ENCODE measurements at places on chromosomes 13 and 19.

DNA sequence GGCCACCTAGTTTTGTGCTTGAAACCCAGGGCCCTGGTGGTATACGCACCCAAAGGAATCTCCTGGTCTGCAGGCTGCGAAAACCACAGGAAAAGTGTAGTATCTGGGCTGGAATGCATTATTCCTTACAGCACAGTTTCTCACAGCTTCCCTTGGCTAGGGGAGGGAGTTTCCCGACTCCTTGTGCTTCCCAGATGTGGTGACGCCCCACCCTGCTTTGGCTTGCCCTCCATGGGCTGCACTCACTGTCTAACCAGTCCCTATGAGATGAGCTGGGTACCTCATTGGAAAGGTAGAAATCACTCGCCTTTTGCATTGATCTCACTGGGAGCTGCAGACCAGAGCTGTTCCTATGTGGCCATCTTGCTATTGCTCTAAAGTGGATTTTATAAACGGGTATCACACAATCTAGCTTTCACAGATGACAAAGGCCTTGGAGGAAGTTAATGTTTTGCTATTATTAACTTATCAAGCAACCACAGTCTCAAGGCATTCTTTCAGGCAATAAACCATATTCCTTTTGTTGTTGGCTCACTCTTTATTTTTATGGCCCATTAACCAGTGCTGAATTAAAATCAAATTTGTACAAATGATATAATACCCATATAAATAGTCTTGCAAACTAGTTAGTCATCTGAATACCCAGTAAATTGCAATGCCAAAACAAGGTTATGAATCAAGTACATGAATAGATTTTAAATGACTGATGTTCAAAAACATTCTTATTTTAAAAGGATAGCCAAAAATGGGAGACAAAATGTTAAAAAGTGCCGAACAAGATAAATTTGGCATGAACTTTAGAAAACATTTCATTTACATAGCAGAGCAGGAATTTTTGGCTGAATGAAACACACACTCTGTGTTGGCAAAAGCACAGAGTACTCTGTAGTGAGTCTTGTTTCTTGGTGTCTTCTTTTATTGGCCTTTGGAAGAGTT is 475.4 kb upstream of the ARGLU1 start:
- DNase-seq, result no peak

GRCh38 chr19:47047763-47048405 is 540 bp downstream of the TMEM160 start:
- DNase-seq, result peak; percentile 60

- DNase-seq, result no peak
These were observed 1606.3 kb upstream of the MIR17HG start for GRCh38 chr13:89740994-89741685.

DNA sequence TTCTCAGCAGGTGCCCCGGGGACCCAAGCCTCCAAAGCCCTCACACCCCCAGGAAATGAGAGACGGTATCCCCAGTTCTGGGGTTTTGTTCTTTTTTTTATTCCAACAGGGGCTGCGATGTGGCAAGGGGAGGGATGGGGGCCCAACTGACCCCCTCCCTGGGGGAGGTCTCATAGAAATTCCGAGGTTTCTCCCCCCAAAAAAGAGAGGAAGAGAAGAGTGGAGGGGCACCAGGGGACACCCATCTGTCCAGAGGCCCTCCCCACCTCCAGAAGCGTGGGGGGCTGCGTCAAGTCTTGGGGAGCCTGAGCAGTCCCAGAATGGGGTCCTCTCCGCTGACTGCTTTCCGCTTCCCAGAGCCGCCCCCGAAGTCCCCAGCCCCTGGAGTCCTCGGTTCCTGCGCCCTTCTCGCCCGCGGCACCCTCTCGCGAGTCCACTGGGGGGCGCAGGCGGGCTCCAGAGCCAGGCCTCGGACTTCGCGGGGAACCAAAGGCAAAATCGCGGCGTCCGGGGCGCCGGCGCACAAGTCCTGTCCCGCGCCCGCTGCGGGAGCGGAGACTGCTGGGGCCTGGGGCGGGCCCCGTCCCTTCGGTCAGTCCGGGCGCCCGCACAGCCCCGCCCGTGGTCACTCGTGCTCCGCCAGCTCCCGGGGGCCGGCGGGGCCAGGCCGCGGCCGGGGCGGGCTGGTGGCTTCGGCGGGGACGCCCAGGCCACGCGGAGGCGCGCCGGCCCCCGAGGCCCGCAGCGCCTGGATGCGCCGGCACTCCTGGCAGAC is 4.4 kb upstream of the ATP1A3 start:
- DNase-seq, result no peak

- no peak for DNase-seq
These were observed 780.2 kb upstream of the SLITRK1 start for GRCh38 chr13:84662491-84662890.

DNA sequence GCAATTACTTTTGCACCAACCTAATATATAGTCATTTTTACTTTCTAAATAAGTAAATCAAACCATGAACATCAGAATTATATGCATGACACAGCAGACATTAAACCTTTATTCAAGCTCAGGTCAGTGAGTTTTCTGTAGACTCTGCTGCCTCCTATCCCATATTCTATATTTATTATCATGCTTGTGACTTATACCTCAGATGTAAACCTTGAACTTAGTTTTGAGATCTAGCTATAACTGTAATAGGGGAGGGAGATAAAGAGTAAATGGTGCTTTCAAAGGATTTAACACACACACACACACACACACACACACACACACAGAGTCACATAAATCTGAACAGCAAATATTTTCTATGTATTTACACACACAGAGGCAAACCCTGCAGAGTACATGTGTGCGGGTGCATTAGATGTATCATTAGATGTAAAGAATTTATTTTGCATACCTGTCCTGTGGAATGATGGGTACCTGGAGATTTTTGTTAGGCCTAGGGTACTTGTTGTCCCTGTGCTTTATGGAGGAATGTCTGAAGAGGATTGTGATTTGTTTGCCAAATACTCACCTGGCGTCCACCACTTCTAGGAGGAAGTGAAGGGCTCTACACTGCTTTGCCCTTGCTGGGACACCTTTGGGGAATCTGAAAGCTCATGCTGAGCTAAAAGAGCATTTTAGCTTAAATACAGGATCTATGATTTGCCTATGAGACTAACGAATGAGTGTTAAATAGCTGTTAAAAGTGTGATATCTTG is 521.9 kb downstream of the KLF5 start:
- DNase-seq, result no peak

Measured in T-helper 1 cell (primary cell).